ENCODE measurements at places on chromosomes 5 and 9.

- DNase-seq = no peak
Observed at GRCh38 chr5:94283093-94283492, 335.3 kb downstream of the KIAA0825 start.

GRCh38 chr5:146632620-146633322 is 116.8 kb upstream of the GPR151 start:
- DNase-seq = no peak

GRCh38 chr9:90926936-90927335 is 125.3 kb downstream of the SYK start:
- no peak for DNase-seq

GRCh38 chr9:18675973-18676372 is 202.0 kb downstream of the ADAMTSL1 start:
- DNase-seq = no peak

DNA sequence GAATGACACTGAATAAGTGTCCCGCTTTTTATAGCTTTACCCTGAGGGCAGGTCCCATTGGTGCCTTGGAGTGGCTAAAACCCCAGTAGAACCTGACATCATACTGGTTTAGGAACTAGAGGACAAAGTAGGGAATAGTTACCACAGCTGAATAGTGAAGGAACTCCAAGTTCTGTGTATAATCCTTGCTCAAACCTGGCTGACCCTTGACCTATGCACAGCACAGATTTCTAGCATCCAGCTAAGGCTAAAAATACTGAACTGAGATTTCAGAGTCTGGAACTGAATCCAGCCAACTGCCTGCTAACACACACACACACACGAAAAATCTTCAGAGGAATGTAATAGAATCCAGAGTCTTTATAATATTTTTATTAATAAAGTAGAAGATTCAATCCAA is 50.8 kb downstream of the C5 start:
- DNase-seq = no peak

GRCh38 chr5:74233091-74233490 is 407.4 kb downstream of the ENC1 start:
- no peak for DNase-seq

DNA sequence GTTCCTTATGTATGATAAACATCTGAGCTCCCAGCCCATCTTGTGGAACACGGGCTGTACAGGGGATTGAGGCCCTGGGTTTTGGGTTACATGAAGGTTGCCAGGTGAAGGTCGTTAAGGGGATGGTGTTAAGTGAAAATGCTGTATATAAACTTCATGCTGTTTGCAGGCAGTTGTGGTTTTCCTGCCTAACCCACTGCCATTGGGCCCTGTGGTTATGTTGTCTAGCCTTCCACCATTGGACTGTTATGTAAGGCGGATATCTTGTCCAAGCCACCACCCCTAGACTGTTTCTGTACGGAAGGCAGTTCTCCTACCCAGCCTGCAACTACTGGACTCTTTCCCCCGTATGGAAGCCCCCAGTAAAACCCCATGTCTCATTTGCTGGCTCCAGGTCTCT is 246.1 kb downstream of the KIF4B start:
- no peak for DNase-seq

DNA sequence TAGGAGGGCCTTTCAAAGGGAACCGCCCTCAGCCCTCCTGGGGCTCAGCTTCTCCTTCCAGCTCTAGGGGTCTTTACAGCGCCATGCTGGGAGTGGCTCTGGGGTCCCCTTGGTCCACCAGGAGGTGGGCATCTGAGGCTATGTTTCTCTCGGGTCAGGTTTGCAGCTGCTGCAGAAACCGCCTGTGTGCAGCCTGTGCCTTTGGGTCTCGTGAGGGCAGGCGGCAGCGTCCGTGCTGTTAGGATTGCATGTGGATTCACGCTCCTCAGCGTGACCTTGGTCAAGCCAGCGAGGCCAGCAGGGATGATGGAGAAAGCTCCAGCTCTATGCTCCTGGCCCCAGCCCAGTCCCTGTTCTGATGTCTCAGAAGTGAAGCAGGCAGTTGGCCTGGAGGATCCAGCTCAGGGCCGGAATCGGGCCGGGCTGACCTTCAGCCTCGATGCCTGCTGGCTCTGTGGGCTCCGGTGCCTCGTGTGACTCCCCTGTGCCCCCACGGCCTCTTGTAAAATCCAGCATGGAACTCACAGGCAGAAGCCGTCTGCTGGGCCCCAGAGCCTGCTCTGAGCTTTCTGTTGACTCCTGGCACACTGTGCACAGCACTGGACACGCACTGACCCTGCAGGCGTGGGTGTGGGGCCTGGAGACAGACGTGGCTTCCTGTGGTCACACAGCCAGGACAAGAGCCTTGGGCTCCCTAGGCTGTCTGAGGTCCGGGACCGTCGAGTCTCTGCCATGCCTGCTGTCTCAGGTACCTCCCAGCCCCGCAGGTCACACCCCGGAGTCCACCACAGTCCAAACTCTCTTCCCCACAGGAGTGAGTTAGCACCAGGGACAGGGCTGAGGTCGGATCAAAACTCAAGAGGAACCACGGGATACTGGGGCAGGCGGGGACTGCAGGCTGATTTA is 54.3 kb downstream of the TRIP13 start:
- no peak for DNase-seq

DNA sequence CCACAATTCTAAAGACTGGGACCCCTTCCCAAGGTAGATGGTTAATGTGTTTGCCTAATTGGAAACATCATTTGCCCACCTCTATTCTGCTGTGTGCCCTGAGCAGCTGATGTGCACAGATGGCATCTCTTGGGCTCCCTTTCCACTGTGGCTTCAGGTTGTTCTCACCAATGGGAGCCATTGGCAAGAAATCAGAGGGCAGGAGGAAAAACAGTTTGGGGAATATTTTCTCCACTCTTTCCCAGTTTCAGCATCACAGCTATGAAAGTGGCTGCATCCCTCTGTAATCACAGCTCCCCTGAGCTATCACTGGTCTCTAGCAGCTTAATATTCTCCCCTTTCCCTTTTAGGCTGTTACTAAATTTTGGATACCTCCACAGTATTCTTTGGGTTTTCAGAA is 911.6 kb upstream of the SEMA6A start:
- no peak for DNase-seq

- no peak for DNase-seq
Observed at GRCh38 chr5:80934751-80935150, 25.4 kb upstream of the RASGRF2 start.

GRCh38 chr5:132979367-132979940 is 16.0 kb upstream of the AFF4 start:
- no peak for DNase-seq

- no peak for DNase-seq
Observed at GRCh38 chr5:178234121-178234749, 1.6 kb upstream of the PHYKPL start.

DNA sequence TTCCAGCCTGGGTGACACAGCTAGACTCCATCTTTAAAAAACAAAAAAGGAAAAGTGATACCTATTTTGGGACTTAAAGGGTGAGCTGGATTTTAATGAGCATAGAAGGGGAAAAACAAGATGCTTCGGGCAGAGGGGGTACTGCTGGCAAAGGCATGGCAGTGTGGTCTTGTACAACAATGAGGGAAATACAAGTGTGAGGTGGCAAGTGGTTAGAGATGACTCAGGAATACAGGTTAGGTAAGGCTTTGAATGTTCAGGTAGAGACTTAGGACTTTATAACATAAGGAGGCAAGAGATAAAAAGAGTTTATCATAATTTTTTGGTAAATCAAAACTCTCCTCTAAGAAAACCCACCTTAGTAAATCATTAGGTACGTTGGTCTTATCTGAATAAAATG is 132.9 kb downstream of the FBN2 start:
- DNase-seq = no peak

GRCh38 chr5:158135682-158136179 is 276.8 kb upstream of the CLINT1 start:
- DNase-seq = no peak

- peak; percentile 38 for DNase-seq
Observed at GRCh38 chr9:97923529-97924108, 1.3 kb upstream of the TRMO start.

GRCh38 chr9:128937310-128938165 is 9.9 kb downstream of the DOLK start:
- no peak for DNase-seq

DNA sequence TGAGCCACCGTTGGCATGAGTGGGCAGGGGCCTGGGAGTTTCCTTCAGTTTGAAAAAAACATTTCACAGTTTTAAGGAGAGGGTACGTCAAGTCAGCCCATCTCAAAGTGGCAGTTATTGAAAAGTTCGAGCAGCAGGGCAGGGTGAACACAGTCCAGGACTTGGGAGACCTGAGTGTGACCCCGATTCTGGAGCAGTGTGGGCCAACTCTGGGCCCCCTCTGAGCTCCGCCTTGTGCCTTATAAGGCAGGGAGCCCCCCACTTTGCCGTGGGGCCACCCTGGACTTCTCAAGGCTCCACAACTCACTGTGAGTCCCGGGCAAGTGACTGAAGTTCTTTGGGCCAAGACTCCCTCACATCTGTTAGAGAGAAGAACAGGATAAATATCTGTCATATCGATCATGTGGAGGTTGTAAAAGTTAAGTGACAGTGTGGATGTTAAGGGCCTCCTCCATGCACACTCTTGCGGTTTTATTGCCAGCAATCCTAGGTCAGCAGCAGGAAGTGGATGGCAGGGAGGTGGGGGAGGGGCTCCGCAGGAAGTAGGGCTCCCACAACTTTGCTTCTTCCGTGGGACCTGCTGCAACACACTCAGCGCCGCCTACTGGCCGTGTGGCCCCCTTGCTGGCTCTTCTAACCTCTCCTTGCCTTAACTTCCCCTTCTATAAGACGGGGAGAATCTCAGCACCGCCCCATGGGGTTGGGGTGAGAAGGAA is 38.4 kb downstream of the HRH2 start:
- DNase-seq = peak; percentile 91

- no peak for DNase-seq
Observed at GRCh38 chr5:154620411-154620810, 134.8 kb upstream of the LARP1 start.

GRCh38 chr5:108669462-108669861 is 78.2 kb upstream of the FER start:
- DNase-seq = no peak

- DNase-seq = no peak
Observed at GRCh38 chr5:32400401-32400800, 44.1 kb downstream of the ZFR start.

- DNase-seq = peak; percentile 4
Observed at GRCh38 chr5:102153003-102153759, 142.9 kb downstream of the SLCO4C1 start.

DNA sequence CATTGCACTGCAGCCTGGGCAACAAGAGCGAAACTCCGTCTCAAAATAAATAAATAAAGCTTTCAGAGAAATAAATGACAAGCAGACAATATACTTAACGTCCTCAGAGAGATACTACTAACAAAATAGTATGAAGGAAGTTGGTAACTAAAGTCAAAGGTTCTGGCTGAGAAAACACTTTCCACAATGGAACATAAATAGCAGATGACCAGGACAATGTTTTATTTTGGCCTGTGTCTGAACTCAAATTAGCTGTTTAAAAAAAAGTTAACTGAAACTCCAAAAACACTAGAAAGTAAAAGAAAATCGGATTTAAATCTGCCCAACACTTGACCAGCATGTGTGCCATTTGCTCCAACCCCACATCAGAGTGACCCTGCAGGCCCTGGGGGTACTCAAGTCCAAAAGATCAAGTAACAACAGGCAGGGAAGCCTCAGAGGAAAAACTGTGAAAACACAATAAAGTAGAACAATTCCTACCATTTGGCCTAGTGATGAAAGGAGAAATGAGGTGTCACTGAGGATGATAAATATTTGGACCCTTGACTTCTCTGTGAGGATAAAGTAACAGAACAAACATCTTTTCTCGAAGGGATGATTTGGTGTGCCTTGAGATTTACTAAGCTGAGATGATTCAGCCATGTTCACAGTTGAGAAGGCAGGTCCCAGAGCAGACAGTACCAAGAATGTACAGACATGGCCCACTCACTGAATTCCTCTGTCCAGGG is 47.7 kb downstream of the LHFPL2 start:
- no peak for DNase-seq

DNA sequence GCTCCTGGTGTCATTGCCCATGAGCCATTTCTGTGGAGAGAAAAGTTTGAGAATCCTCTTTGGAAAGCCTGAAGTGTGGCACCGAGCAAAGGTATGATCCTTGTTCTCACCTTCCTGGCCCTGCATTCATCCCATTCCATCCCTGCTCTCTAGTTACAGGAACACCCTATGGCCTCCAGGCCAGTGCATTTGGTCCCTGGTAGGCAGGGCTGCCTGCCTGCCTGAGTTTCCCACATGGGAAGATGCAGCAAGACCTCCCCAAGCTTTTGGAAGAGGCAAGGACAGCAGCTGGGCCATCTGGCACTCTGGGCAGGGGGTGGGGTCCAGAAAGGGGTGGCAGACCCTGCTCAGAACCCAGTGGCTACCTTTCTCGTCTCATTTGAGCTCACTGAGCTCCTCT is 24.5 kb downstream of the IGIP start:
- DNase-seq = no peak

DNA sequence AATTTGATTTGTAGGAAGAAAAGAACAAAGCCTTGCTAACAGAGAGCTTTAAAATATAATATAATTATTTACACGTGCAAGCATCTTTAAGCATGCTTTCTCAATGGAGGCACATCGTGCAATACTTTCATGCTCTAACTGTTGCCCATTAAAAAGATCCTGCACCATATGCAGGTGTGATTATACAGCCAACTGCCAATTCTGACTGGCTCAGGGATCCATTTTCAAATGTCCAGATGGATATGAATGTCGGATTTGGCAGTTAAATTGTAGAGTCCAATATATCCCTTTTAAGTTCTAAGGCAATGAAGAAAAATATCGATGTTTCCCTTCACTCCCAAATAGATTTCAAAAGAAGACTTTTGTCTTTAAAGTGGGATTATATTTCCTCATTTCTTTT is 416.4 kb upstream of the CD180 start:
- DNase-seq = no peak

DNA sequence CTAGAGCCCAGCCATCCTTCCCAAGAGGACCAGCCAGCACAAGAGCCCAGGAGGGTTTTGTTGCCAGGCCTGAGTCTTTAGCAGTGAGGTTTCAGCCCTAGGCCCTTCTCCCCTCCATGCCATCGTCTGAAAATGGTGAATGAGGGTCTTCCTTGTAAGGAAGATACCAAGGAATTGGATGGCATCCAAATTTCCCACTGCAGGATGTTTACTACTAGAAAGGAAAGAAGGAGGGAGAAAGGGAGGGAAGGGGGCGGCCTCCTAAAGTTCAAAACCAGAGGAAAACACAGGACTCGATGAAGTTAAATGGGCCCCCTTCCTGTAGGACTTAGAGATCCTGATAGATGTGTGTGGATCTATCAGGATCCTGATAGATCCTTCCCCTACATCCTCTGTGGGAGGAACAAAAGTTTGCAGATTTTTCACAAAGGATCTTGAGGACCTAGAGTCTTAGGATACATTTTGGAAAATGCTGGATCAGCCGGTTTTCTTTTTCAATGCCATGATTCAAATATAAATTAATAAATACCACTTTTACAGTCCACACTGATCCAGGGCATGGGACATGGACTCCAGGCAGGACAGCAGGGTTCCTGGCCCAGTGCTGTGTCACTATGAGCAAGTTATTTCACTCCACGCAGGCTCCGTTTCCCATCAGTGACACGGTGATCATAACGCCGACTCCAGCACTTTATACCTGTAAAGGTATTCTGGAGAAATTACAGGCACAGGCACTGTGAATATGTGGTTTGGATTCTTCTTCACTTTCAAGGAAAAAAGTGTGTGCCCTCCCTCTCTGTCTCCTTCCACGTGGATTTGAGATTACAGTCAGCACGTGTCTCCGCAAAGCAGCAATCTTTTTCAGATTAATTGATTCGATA is 40.9 kb downstream of the C5orf15 start:
- no peak for DNase-seq

Measured in GDM1 (cell line).